CD4-positive, alpha-beta T cell treated with Interleukin-6 at 100 ng/mL for 8 hours (primary cell): ENCODE measurements at places on chromosomes 2 and 18.

DNA sequence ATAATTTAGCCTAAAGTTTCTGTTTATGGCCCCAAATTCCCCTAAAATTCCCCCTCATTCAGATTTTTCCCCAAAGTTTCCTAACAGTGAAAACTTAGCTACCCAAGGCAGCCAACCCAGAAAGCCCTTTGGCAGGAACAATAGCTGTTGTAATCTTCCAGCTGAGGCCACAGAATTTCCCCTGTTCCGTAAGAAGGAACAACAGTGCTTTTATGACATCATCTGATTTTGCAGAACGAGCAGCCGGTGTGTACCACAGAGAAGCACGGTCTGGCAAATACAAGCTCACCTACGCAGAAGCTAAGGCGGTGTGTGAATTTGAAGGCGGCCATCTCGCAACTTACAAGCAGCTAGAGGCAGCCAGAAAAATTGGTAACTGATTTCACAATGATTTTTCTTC is 6.3 kb downstream of the TNFAIP6 start:
- no peak for DNase-seq

DNA sequence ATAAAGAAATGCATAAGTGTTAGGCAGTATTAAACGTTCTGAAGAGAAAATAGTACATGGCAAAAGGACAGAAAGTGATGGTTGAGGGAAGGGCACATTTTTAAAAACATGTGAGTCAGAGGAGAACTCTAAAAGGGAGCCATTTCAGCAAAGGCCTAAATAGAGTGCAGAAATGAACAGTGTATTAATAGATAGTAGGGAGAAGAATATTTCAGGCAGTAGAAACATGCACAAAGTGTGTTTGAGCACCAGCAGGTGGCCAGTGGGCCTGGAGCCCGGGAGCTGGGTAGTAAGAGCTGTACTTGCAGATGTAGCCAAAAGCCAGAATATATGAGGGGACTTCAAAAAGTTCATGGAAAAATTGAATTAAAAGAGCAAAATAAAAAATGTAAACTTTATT is 288.1 kb upstream of the FIGN start:
- DNase-seq = no peak

DNA sequence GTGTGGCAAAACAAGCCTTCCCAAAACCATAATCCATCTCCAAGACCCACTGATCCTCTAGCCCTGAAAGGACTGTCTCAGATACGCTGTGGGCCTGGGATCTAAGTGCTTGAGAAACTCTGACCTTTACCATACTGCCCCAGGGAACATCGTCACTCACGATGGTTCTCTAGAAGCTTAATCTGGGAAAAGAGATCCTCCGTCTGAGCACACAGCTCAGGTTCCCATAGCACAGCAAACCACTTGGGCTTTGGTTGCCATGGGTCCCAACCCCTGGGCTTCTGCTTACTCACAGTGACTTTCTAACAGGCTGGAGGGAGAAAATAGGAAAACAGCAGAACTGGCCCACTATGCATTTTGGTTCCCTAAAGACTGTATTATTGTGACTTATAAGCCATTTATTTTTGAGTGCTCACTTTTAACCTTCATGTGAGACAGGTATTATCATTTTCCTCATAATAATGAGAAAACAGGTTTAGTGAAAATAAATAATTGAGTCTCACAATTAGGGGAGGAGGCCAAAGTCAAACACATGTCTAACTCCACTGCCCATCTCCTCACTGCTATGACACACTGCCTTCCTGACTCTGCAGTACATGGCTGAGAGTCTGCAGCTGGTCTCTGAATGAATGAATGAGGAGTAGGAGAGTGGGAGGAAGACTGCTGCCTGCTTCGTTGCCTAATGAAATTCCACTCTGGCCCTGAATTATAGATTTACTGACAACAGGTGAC is 46.7 kb downstream of the REEP1 start:
- DNase-seq = no peak

GRCh38 chr18:13368080-13368813 is 149.7 kb downstream of the LDLRAD4 start:
- DNase-seq = no peak

- DNase-seq = no peak
Observed at GRCh38 chr2:20633794-20634506, 16.9 kb downstream of the HS1BP3 start.

GRCh38 chr2:218880102-218880858 is at the start of gene WNT10A:
Gene WNT10A, plus strand, starts transcription at chr2:218880852. Its CDS starts 144 bp downstream, at chr2:218880996.
- DNase-seq = peak; percentile 91

DNA sequence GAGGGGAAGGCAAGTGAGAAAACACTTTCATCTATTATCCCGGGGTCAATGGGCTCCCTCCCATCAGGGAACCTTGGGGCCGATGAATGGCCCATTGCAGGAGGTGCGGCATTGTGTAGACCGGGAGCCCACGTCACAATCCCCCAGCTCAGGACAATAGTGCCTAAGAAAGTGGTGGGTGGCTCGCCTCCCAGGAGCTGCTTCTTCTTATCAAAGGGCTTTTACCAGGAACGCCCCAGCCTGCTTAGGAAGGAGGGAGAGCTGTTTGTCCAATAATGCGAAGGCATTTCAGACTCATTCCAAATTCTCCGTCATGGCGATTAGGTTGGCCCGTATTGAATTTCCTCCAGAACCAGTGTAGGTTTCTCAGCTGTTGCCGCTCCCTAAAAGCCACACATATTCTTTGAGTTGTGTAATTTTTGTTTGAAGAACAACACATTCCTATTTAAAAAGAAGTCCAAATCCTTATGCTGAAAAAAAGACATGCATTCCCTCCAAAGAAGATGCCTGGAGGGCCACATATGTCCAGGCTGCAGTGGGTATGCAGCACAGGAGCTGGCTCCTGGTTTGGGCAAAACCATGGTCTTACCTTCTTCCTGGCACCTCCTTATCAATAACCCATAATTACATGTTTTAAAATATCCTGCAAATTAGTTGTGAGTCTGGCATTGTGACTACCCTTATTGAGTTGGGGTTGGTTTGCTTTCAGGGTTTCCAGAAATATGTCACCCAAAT is 264.7 kb downstream of the MYCN start:
- DNase-seq = no peak

DNA sequence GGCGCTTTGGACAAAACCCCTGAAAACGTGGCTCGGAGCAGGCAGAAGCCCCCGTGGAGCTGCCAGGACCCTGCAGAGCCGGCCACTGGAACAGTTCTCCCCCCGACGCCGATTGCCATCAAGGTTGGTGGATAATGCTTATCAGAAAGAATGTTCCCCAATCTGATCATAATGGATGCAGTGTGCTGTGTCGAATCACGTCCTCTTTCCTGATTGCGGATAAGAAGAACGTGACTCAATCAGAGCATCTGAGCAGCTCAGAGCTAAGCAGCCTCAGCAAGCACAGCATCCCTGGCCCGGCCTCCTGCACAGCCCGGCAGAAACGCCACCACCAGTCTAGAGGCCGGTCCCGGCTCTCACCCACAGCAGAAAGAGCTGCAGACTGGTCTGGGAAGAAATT is 488.0 kb downstream of the EIPR1 start:
- DNase-seq = no peak

DNA sequence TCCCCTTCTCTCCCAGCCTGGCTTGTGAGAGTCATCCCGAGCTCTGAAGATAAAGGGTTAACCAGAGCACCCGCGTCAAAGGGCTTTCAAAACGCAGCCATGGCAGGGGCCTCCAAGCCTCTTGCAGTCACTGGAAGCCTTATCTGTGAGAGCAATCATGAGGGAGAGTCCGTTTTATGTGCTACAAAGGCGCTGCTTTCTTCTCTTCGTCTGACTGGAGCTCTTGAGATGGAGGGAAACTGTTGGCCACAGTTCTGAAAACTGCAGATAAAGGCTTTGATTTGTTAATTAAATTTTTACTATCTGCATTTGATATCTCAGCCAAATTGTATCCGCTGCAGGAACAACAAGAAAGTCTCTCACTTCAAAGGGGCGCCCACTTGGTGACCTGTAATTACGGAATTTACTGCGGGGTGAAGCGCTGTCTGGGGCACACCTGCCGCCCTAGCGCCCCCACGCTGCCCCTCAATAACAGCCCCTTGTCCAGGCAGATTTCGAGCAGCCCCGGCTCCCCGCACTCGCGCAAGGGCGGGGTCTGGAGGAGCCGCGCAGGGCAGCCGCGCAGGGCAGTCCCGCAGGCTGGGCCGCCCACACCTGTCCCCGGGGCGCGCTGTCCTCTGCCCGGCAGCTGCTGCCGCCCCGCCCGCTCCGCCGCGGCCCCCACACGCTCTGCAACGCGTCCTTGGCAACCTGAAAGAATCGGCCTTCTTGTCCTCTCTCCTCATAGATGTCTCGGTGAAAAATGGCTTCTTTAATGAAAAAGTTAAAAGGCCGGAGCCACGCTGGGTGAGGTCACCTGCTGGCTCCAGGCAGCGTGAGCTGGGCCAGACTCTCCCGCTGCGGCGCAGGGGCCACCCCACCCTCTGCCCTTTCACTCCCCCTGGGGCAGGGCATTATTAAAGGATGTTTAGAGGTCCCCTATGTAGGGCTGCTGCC is 217.9 kb downstream of the VAPA start:
- no peak for DNase-seq

DNA sequence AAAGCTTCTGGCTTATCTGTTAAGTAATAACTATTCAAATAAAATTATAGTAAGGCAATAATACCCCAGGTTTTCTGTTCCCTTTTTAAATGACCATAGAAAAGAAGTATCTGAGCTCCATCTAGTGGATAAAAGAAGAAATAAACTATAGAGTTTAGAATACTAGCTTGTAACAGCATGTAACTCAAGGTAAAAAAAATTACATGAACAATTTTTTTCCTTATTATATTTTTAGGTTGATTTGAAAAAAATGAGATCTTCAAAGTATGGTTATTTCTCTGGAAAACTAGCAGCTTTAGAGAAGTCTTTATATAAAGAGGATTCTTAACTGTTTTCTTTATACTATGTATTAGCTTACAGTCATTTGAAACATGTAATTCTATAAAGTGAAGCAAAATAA is 58.1 kb downstream of the NCKAP1 start:
- no peak for DNase-seq

GRCh38 chr18:7793100-7793499 is 226.0 kb downstream of the PTPRM start:
- DNase-seq = no peak

DNA sequence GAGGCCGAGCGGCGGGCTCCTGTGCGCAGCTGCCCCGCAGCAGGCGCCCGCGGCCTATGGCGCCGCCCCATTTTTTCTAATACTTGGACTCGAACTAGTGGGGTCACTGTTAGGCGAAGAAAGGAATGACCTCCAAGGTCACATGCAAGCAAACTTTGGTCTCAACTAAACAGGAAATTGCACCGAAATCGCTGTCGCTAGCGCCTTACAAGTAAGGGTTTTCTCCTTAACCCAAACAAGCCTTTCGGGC is 339 bp downstream of the ACAA2 start:
- no peak for DNase-seq

DNA sequence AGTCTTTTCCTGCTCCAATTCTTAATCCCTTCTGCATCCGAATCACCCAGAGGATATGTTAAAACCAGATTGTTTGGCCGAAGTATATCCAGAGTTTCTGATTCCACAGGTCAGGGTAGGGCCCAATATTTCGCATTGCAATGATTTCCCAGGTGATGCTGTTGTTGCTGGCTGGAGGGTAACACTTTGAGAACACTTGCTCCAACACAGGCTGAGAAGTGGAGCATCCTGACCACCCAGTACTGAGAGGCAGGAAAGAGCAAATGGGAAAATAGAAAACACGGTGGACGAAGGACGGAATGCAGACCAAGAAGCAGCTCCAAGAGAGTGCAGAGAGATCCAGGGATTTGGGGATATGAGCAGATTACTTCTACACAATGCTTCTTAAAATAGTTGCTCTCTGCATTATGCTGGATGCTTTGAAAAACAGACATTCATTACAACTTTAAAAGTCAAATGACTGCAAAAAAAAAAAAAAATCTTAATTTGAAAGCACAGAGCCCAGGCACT is 362.2 kb upstream of the SLC14A2 start:
- no peak for DNase-seq
